ENCODE measurements at places on chromosomes 3 and 15. TPM values are rescaled to one million over a fixed set of nuclear protein-coding genes. Genes with fewer than 3 reads are reported as not detected.

GRCh38 chr3:32910954-32911353, 40.5 kb upstream of the CCR4 start:
- peaks cover 3% of the 10 kb centered on the region for H3K27me3 ChIP-seq
- H3K27ac ChIP-seq: no peak overlapping the region
- H3K4me1 ChIP-seq: peaks cover 3% of the 10 kb centered on the region
- no peak overlapping the region for H3K4me3 ChIP-seq
- peaks cover 2% of the 10 kb centered on the region for H3K36me3 ChIP-seq

- no peaks in the 10 kb centered on the region for H3K36me3 ChIP-seq
- peaks cover 6% of the 10 kb centered on the region for H3K27me3 ChIP-seq
- no peak overlapping the region for H3K27ac ChIP-seq
- DNase-seq: peak; percentile 66
- H3K4me3 ChIP-seq: no peak overlapping the region
Observed at GRCh38 chr3:195849322-195850074, 37.8 kb upstream of the MUC4 start.

OGG1 gene
- total RNA-seq: 34.5 TPM

- H3K27ac ChIP-seq: no peak overlapping the region
- peaks cover 1% of the 10 kb centered on the region for H3K27me3 ChIP-seq
- H3K4me3 ChIP-seq: no peak overlapping the region
Observed at GRCh38 chr15:63322541-63322940, 45.1 kb downstream of the APH1B start.

DNA sequence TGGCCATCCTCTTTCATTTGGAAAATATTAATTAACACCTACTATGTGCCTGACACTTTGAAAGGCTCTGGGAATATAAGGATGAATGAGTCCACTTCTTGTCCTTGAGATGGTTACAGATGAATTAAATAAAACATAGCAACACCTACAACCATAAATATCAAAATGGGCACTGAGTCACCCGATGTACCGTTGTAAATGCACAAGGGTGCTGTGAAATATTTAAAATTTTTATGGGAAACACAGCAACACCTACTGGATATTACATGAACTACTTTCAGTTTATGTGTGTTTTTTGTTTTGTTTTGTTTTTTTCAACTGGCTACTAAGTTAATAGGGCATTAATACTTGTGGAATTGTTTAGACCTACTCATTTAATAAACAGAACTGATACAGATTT, 239.0 kb upstream of the NAALADL2 start:
- H3K27me3 ChIP-seq: no peaks in the 10 kb centered on the region
- H3K27ac ChIP-seq: no peak overlapping the region
- no peak overlapping the region for H3K4me3 ChIP-seq
- no peaks in the 10 kb centered on the region for H3K4me1 ChIP-seq
- no peak for DNase-seq

DNA sequence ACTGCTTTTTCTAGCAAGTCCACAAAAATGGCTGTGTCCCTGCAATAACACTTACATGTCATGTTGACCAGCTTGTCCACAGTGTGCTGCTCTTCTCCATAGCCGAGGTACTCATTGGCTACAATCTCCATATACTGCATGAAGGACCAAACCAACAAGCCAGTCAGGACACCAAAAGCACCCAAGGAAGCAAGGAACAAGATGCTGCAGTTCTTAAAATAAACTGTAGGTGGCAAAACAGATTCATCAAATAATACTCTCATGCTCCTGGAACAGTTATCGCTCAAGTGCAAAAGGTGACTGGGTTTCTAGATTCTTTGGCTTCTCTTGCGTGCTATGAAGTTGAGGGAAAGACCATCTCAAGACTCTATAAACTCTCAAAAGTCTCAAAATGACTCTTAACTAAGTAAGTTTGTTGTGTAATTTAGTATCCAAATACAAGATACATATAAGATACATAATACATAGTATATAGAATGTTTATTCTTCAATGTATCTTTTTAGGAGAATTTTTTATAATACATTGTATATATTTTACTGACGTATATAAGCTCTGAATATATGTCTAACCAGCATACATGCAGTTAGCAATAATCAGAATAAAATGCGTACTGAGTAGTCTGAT, 57.0 kb downstream of the NEK10 start:
- H3K27ac ChIP-seq: no peak overlapping the region
- peaks cover 5% of the 10 kb centered on the region for H3K27me3 ChIP-seq
- H3K4me1 ChIP-seq: peaks cover 4% of the 10 kb centered on the region
- H3K36me3 ChIP-seq: no peaks in the 10 kb centered on the region
- no peak for DNase-seq
- H3K4me3 ChIP-seq: no peak overlapping the region

GRCh38 chr3:13296662-13297061, 123.5 kb downstream of the NUP210 start:
- no peak overlapping the region for H3K27ac ChIP-seq
- H3K4me1 ChIP-seq: peaks cover 13% of the 10 kb centered on the region
- H3K27me3 ChIP-seq: peaks cover 47% of the 10 kb centered on the region
- no peaks in the 10 kb centered on the region for H3K36me3 ChIP-seq

- no peak for DNase-seq
- H3K27ac ChIP-seq: no peak overlapping the region
- no peaks in the 10 kb centered on the region for H3K27me3 ChIP-seq
- H3K4me3 ChIP-seq: no peak overlapping the region
Observed at GRCh38 chr15:100078511-100079220, 263.1 kb downstream of the ADAMTS17 start.

MINAR1 gene
- 0.99 TPM for total RNA-seq

GRCh38 chr15:98842973-98843285, 164.7 kb downstream of the PGPEP1L start:
- no peaks in the 10 kb centered on the region for H3K27me3 ChIP-seq
- no peak overlapping the region for H3K27ac ChIP-seq
- peaks cover 2% of the 10 kb centered on the region for H3K36me3 ChIP-seq
- peaks cover 2% of the 10 kb centered on the region for H3K4me1 ChIP-seq
- H3K4me3 ChIP-seq: no peak overlapping the region
- no peak for DNase-seq

- no peak for DNase-seq
- no peak within 1 kb of the TSS for H3K27ac ChIP-seq
- no peaks in the 10 kb centered on the region for H3K4me1 ChIP-seq
- H3K36me3 ChIP-seq: no peaks in the 10 kb centered on the region
Observed at GRCh38 chr3:121592856-121593702, at the start of gene FBXO40. TSS of gene FBXO40 (plus strand) at chr3:121593379. CDS start at chr3:121620576, 27,197 bp downstream.

- no peaks in the 10 kb centered on the region for H3K27me3 ChIP-seq
- H3K27ac ChIP-seq: peak overlapping the region; percentile 83
- H3K4me3 ChIP-seq: peak overlapping the region; percentile 51
- H3K4me1 ChIP-seq: peaks cover 79% of the 10 kb centered on the region
Observed at GRCh38 chr15:101188637-101189408, 63.0 kb downstream of the CHSY1 start.

MUSTN1 gene
- 3.0 TPM for total RNA-seq

GRCh38 chr3:7684182-7684715, 817.4 kb upstream of the LMCD1 start:
- H3K36me3 ChIP-seq: no peaks in the 10 kb centered on the region
- no peaks in the 10 kb centered on the region for H3K4me1 ChIP-seq
- H3K27ac ChIP-seq: no peak overlapping the region
- H3K4me3 ChIP-seq: no peak overlapping the region
- DNase-seq: no peak

DAG1 gene
- total RNA-seq: 17.6 TPM

DNA sequence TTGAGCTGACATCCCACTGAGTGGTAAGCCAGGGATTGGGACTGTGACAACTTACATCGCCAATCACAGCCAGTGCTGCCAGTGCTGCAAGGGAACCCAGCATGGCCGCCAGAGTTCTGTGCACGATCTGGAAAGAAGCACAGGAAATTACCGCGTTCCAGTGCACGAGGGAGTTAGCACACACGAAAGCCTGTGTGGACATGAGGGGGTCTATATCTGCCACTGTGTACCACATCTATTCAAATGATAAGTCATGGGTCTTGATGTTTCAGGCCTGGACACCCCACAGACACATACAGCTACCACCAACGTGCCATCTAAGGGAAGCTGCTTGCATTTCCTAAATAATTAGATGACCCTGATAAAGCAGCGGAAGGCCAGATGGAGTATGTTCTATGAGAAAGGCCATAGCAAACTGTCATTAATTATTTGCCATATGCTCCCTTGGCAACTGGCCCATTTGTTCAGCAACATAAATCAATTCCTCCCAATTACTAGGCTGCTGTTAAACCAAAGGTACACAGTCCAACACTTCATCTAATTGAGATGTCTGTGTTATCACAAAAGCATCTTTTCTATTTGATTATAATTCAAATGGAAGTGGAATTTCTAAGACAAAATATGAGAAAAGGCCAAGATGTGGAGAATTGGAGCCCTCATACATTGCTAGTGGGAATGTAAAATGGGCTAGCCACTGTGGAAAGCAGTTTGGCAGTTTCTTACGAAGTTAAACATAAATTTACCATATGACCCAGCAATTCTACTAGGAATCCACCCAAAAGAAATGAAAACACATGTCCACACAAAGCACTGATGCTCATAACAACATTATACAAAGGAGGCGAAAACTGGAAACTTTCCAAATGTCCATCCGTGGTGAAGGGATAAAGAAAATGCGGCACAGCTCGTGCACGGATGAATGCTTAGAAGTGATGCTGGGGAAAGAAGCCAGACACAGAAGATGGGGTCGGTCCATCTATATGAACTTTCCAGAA, 108.3 kb downstream of the OCA2 start:
- no peak overlapping the region for H3K4me3 ChIP-seq
- no peaks in the 10 kb centered on the region for H3K27me3 ChIP-seq
- H3K27ac ChIP-seq: no peak overlapping the region

- no peak for DNase-seq
- no peak overlapping the region for H3K27ac ChIP-seq
- H3K4me3 ChIP-seq: no peak overlapping the region
Observed at GRCh38 chr3:87370007-87370406, 93.6 kb upstream of the POU1F1 start.

UBA7 gene
- 149 TPM for total RNA-seq

DNA sequence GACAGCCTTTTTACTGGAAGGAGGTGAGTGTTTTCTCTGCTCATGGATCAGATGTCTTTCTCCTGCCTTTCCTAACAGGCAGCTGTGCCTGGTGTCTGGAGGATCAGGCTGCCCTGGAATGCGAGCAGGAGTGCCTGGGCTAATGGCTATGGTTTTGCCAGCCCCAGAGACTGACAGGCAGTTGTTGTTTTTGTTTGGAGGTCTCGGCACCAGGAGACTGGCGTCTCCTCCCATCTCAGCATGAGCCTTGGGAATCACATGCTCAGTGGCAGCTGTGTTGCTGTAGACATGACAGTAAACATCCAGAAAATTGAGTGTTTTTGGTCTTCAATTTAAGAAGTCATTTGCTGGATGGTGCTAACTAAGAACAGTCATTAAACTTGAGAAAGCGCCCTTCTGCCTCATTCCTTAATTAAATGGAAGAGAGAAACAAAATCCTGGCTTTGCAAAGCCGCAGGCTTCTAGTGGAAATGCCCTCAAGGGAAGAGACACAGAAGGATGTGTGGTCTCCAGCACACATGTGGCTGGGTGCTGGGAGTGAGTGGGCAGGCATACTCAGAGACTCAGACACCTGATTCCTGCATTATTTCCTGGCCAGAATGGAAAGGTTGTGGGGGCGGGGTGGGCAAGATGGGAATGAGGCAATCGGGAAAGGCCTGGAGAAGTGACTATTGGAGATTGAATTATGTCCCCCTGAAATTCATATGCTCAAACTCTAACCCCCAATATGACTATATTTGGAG, 97.0 kb upstream of the NMNAT3 start:
- no peak overlapping the region for H3K27ac ChIP-seq
- no peak for DNase-seq
- no peaks in the 10 kb centered on the region for H3K27me3 ChIP-seq
- H3K4me1 ChIP-seq: no peaks in the 10 kb centered on the region
- H3K36me3 ChIP-seq: no peaks in the 10 kb centered on the region

FAM227B gene
- 2.4 TPM for total RNA-seq
